D721Med (cell line): ENCODE measurements at places on chromosomes 11 and 22.

DNA sequence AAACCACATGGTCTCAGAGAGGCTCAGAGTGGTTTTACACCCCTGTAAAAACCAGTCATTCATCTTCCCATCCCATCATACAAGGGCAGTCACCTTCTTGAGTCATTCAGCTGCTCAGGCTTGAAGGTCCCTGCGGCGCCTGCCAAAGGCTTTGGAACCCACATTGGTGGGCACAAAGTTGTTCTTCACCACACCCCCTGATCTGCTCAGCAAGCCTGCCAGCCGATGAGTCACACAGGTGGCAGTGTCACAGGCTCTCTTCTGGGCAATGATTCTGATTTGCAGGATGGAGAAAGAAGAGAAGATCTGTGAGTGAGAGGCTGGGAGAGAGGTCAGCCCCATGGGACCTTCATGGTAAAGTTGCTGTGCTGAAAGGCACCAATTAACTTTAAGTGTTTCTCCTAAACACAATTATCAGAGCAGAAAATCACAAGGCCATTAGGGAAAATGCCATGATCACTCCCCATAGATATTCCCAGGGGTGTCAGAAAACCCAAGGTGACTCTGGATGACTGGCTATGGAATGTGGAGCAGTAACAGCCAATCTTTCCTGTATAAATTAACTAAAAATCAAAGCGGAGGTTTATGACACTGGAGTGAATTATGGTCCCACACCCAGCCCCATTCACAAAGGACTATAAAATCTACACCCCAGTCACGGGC lies 4.4 kb downstream of the CALCA start:
- no peak for DNase-seq

- DNase-seq, result no peak
Measured at GRCh38 chr11:76783294-76783895, at the start of gene TSKU. Gene TSKU (plus strand): TSS chr11:76783356. CDS start chr11:76795617, 12,261 bp downstream.

DNA sequence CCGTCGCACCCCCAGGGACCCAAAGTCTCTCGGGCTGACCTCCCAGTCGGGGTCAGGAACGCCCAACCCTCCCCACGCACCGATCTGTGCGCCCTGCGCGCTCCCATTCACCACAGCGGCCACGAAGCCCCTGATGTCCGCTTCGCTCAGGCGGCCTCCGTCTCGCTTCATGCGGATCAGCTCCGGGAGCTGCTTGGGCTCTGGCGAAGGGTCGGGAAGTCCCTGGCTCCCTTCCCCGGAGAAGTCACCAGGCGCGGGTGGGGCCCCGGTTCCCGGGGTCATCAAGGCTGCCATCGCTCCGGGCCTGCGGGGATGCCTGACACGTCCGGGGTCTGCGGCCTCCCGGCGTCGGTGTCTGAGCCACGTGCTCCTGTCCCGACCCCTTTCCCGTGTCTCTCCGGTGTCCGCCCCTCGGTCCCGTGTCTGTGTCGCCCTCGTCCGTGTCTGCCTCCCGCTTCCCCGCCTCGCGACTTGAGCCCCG lies 356 bp downstream of the TYMP start:
- DNase-seq, result no peak

DNA sequence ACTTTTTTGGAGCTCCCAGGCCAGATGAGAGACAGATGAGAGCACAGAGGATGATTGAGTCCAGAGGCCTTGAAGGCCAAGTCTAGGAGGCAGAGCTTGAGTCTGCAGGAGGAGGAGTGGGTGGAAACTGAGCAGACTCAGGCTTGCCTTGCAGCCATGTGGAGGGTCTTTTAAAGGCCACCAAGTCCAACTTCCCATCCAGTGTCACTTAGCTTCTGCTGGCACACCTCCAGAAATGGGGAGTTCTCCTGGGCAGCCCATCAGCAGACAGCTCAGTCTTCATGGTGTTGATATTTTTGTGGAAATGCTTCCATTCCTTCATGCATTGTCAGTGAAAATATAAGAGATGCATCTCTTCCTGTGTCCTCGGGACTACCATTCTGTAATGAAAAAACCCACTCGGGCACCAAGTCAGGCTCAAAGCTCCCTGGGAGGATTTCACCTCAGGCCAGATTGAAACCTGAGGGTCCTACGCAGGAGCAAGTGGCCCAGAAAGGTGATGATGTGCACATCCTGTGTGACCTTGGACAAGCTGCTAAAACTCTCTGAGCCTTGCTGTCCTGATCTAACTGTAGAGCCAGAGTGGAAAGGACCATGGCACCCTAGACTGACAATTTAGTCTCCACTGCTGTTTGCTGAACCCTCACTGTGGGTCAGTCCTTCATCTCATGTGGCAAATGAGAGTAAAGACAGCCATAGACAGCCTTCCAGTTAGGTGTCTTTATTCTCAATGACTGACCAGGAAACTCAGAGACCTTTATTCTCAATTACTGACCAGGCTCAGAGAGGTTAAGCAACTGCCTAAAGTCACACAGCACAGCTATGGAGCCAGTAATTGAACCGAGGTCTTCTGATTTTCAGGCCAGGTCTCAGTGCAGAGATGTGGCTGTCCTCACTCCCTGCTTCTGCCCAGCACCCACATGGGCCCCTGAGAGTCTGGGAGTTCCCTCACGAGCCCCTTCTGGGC lies 2.9 kb upstream of the LRRC32 start:
- no peak for DNase-seq

- no peak for DNase-seq
Measured at GRCh38 chr11:129324533-129325175, 51.0 kb upstream of the BARX2 start.

- DNase-seq, result no peak
Measured at GRCh38 chr11:12725055-12725862, 51.0 kb downstream of the TEAD1 start.

- no peak for DNase-seq
Measured at GRCh38 chr11:126491092-126491491, 135.6 kb downstream of the ST3GAL4 start.
